SJSA1 (cell line): ENCODE measurements at places on chromosomes 16 and 17. TPM values are rescaled to one million over a fixed set of nuclear protein-coding genes. Genes with fewer than 3 reads are reported as not detected.

The CYGB gene
- total RNA-seq = 4.4 and 5.2 TPM in 2 replicates

The PIMREG gene
- total RNA-seq = 141 and 144 TPM in 2 replicates

The WSCD1 gene
- 0.32 and 3.4 TPM in 2 replicates for total RNA-seq

The WNK4 gene
- 0.25 TPM in 1 of 2 replicates, not detected in the other for total RNA-seq

The MYH2 gene
- not detected in 2 replicates for total RNA-seq

The PHOSPHO1 gene
- total RNA-seq = 0.39 TPM in 1 of 2 replicates, not detected in the other

The TBC1D3 gene
- total RNA-seq = not detected in 2 replicates

The NOG gene
- total RNA-seq = 11.0 and 13.2 TPM in 2 replicates

The TADA2A gene
- total RNA-seq = 8.3 and 20.1 TPM in 2 replicates

The EFCAB5 gene
- 0.16 TPM in 1 of 2 replicates, not detected in the other for total RNA-seq

The MT1E gene
- total RNA-seq = 63.9 and 155 TPM in 2 replicates

The TMEM114 gene
- not detected in 2 replicates for total RNA-seq

The PTX4 gene
- not detected in 2 replicates for total RNA-seq

The RAB40B gene
- 11.2 and 30.9 TPM in 2 replicates for total RNA-seq
